ENCODE measurements at places on chromosomes 13 and 19.

GRCh38 chr19:47671499-47671898 is 41.7 kb upstream of the EHD2 start:
- no peak for DNase-seq

DNA sequence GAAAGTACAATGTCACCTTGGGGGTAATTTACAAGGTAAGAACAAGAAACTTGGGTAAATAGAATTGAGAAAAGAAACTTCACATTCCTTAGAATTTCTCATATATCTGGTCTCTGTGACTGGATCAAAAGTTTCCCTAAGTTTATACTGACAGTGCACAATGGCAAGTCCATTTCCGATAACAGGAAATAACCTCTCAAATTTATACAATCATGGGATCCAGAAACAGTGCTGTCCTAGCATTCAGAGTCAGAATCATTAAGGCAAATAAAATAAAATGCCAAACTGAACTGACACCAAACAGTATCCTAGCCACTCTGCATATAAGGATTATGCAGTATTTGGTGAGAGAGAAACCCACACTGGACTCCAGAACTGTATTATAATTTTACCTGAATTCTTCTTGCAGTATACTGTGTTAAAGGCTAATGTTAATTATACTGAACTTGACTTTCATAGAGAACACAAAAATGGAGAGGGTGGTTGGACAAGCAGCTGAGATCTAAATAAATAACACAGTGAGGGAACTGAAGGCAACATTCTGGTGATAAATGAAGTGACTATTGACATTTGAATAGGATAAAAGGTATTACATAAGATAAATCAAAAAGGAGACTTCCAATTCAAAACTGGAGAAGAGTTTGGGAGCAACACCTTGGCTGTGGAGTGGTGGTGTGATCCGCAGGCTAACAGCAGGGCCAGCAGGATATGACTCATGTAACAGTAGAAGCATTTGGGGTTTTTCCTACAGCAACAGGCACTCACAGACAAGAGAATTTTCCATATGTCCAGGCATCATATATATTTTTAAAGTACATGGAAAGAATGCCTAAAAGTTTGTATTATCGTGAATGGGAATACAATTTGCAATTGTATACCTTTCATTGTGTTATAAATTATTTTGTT is 932.5 kb upstream of the MIR17HG start:
- no peak for DNase-seq

DNA sequence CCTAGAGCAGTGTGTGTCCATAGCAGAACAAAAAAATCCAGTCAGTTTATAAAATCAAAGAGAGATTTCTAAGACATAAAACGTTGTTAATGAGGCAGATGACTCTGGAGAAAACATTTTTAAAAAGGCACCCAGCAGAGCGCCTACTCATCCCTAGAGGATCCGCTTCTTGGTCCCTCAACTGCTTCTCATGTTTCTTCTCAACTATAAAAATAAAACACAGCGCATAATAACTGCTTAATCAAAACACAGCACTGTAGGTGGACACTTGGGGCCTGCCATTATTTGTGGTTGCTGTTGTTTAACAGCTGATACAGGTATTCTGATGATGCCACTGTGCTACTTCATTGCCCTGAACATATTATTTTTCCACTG is 347.9 kb downstream of the FGF9 start:
- no peak for DNase-seq

GRCh38 chr19:1553415-1553814 is 14.7 kb downstream of the MEX3D start:
- no peak for DNase-seq

GRCh38 chr19:35828692-35829301 is 16.2 kb upstream of the PRODH2 start:
- no peak for DNase-seq

DNA sequence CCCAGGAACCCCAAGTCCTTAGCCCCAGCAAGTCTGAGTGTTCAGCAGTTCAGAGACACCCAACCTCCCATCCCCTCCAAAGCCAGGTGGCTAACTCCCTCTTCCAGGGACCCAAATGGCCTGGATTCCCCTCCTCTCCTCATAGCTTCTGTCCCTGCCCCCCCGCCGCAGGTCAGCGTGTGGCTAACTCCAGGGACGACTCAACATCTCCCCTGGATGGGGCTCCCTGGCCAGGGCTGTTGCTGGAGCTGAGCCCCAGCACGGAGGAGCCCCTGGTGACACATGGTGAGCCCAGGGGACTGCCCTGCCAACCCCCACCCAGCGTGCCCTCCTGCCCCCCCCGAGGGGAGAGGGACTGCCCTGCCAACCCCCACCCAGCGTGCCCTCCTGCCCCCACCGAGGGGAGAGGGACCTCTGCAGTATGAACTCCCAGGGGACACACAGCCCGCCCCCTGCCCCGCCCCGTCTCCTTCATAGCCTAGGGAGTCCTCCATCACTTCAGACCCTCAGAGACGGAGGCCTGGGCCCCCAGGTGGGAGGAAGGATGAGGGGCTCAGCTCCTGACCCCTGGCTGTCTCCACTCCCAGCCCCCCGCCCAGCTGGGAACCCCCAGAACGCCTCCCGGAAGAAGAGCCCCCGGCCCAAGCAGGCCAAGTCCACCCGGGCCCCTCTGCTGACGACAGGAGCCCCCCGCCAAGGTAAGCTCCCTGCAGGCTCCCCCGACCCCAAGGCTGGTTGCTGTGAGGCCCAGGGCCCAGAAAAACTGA is 1.7 kb downstream of the SSC5D start:
- DNase-seq = no peak

DNA sequence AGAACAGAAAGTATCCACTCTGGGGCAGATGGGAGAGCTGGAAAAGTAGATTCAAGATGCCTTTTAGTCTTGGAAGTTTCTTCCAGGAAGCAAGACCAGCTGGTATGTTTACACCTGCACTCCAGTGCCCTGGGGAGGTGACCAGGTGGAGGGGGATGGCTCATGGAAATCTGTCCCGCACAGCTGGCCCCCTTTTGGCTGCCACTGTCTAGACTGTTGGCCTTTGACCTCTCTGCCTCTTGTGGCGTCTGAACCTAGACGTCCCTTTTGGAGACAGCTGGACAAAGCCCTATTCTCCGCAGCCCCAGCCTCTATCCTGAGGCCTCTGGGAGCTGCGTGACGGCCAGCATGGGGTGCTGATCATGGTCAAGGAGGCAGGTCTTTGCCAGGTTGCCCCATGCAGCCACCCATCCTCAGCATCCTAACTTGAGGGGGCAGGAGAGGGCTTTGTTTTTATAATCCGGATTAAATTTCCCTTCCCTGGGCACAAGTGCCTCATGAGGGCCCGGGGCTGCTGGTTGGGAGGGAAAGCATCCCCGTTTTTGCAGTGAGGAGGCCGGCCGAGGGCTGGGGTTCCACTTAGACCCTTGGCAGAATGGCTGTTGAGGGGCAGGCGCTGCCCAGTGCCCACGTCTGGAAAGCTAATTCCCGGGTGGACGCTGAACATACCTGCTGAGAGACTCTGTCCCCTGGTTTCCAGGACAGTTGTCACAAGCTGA is 17.3 kb upstream of the GDF15 start:
- DNase-seq = no peak

- no peak for DNase-seq
Observed at GRCh38 chr13:107518780-107519179, 696.6 kb downstream of the LIG4 start.

- no peak for DNase-seq
Observed at GRCh38 chr13:31986676-31987470, 44.7 kb upstream of the FRY start.

DNA sequence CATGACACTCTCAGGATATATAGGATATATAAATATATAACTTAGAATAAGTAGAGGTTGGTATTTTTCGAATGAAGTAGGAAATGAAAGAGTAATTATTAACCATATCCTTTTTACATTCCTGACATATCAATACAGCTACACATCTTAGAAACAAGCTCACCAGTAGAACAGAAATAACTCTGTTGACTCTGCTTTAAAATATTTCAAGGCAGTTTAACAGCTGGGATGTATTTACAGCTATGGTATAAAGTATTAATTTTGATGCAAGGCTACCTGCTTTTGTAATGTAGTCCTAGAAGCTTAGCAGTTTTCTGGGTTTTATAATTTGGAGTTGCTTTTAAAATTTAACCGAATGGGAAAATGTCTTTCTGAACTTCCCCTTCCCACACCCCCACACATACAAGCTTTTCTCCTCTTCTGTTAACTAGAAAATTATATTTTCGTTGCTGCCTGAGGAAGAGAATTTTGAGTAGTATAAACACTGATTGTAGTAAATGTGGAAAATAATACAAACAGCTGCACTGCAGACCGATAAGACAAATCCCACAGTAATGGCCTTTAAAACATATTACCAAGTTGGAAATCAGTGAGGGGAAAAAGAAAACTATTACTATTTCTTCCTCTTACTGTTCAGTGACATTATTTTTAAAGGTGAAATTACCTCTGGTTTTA is 147.7 kb downstream of the GGACT start:
- no peak for DNase-seq

- no peak for DNase-seq
Observed at GRCh38 chr19:33171222-33171795, 22.8 kb upstream of the LRP3 start.

DNA sequence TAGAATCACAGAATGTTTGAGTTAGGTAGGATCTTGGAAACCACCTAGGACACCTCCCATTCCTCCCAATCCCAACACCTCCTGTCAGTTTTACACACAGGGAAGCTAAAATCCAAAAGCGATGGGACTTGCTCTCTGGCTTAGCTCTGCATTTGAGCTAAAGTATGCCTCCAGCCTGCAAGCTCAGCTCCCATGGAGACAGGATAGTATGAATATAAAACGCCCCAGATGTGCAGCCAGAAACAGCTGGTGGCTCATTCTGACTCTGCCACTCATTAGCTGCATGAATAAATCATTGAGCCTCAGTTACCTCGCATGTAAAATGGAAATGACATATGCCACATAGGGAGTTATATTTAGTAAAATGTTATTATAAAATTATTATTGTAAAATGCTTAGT is 336.0 kb downstream of the SUCLA2 start:
- no peak for DNase-seq

GRCh38 chr19:44512326-44513298 is 12.3 kb upstream of the ZNF180 start:
- no peak for DNase-seq

- DNase-seq = no peak
Observed at GRCh38 chr19:2969104-2969504, 8.3 kb upstream of the TLE6 start.

- no peak for DNase-seq
Observed at GRCh38 chr19:18495204-18495911, 26.5 kb downstream of the ELL start.

DNA sequence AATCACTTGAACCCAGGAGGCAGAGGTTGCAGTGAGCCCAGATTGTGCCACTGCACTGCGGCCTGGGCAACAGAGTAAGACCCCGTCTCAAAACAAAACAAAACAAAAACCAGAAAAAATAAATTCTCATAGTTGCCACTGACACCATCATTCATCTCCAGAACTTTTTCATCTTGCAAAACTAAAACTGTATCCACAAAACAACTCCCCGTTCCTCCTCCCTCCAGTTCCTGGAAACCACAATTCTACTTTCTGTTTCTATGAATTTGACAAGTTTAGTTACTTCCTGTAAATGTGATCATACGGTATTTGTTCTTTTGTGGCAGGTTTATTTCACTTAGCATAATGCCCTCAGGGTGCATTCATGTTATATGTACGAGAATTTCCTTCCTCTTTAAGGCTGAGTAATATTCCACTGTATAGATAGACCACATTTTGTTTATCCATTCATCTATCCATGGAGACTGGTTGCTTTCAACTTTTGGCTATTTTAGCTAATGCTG is 13.2 kb upstream of the ADGRE5 start:
- no peak for DNase-seq

DNA sequence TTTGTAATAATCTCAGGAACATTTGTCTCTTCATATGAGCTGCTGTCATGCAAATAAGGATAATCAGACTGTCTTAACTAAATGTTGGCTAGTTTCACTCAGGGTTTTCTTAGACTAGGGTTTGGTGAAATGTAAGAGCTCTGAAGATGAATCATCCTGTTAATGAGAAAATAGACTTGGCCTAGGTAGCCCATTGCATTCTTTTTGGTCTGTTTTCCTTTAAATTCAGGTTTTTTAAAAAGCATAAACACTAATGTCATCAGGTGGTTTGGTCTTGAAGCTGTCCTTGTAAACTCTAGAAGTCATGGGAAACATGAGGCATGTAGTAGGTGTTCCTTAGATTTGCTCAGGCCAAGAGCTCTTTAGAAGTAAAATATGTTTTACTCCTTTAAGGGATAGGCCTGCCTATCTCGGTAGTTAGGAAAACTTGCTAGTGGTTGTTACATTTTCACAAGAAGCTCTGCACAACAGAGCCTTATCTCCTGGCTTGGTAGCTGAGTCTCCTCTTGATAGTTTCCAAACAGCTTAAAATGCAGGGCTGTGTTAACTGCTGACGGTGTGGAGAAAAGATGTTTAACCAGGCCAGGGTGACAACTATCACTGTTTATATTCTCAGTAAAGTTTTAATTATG is 62.0 kb upstream of the C1QTNF9B start:
- DNase-seq = no peak

- DNase-seq = no peak
Observed at GRCh38 chr19:57515255-57515654, 11.9 kb upstream of the ZNF549 start.

GRCh38 chr13:47317356-47317755 is 420.5 kb upstream of the HTR2A start:
- DNase-seq = no peak

- no peak for DNase-seq
Observed at GRCh38 chr13:110055089-110055488, 251.9 kb downstream of the COL4A1 start.

DNA sequence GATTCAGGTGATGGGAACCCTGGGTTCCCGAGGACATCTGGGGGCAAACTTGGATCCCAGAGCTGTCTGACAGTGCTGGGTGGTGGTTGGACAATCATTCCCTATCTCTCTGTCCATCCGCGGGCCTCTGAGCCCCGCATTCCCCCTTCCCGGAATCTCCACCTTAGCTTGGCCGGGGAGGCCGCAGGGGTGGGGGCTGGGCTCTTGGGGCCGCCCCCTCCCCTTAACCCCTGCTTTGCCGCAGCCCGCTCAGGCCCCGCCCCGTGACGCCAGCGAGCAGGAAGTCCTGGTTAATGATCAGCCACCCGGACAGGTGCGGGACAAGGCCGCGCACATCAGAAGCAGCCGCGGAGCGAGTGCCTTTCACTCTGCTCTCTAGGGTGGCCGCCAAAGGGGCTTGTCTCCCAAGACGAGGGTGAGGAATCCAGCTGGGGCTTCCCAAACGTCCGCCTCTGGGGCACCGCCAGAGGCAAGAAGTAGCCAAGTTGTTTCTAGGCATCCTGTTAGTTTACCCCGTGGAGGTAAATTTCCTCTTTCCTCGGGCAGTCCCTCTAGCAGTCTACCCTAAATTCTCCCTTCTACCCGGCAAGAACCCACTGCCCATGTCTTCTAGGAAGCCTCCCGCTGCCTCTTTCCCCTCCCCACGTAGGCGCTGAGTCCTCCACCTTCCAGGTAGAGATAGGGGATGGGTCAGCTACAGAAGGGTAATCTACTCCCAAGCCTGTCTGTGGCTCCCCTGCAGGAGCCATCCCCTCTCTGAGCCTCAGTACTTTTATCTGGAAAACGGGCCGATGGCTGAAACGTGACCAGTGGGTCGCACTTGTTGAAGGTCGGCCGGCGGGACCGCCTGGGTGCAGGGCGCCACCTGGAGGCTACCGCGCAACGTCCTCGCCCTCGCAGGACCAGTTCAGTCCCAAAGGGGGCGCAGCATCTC is 3.0 kb downstream of the IRF2BP1 start:
- DNase-seq = no peak

GRCh38 chr19:57078802-57079201 is 41.0 kb upstream of the USP29 start:
- no peak for DNase-seq

GRCh38 chr19:16034958-16035560 is 41.2 kb upstream of the TPM4 start:
- no peak for DNase-seq

GRCh38 chr13:25180775-25181537 is 8.9 kb upstream of the AMER2 start:
- DNase-seq = no peak
